A172 (cell line): ENCODE measurements at places on chromosomes 1 and 21. TPM values are rescaled to one million over a fixed set of nuclear protein-coding genes. Genes with fewer than 3 reads are reported as not detected.

DNA sequence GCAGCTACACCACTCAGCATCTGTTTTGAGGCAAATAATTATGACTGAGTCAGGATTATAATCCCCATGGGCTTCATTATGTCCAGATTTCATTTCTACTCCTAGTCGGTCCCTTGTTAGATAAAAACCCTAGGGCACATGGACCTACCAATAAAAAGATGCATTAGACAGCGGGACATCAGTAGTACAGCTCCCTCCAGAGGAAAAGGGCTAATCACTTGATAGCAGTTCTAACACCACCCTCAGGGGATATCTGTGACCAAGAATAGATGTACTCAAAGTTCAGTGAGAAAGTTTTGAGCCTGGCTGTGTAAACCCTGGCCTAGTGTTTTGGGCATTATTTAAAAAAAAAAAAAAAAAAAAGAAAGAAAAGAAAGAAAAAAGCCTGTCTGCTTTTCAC lies 10.0 kb downstream of the GJA8 start:
- DNase-seq, result no peak

DNA sequence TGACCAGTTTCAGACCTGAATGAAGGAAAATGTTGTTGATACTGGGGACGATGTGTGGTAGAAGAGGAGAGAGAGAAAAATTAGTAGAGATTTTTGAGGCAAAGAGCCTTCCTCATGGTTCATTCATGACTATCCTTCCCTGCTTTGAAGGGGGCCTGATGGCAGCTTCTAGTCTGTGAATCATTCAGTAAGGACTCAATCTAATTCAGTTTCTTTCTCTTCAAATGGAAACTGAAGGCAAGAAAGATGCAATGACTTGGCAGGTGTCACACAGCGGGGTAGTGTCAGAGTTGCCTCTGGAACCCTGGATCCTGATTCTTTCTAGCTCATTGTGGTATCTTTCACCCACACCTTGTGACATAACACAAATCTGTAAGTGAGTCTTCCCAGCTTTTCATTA lies 14.9 kb upstream of the CD5L start:
- DNase-seq, result no peak

DNA sequence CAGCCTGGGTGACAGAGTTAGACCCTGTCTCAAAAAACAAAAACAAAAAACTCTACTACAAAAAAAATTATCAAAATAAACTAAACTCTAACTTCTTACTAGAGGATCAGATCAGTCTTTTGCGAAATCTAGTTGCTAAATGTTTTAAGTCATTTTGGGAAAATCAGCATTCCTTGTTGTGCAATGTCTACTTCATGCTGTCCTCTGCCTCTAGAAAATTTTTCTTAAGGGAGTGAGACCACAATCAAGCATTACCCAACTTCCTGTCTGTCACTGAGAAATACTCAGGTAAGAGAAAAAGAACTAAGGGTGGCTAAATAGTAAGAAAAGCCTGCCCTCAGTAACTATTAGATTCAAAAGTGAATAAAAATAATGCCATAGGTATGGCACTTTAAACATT lies 67.2 kb upstream of the FOXD3 start:
- no peak for DNase-seq

- no peak for DNase-seq
Observed at GRCh38 chr1:7503691-7504437, 267.2 kb upstream of the VAMP3 start.

- DNase-seq, result no peak
Observed at GRCh38 chr1:200224315-200224714, 185.5 kb downstream of the ZNF281 start.

GRCh38 chr1:226181996-226182714 lies 4.4 kb downstream of the ACBD3 start:
- peak; percentile 75 for DNase-seq

DNA sequence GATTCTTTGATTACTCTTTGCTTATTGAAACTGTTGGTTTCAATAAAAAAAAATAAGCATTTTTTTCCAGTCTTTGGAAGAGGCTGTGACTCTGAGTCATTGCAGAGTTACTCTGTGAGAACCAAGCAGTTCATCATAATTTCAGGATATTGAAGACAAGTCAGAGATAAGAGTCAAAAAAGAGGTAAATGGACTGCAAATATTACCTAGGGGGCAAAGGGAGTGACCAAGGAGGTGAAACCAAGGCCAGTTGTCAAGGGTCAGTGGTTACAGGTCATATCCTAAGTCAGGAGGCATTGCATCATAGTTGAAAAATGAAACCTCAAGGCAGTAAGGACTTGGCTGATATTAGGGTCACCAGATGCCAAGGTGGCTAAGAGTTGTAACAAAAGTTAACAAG lies 597.1 kb upstream of the USP24 start:
- DNase-seq, result peak; percentile 15

DNA sequence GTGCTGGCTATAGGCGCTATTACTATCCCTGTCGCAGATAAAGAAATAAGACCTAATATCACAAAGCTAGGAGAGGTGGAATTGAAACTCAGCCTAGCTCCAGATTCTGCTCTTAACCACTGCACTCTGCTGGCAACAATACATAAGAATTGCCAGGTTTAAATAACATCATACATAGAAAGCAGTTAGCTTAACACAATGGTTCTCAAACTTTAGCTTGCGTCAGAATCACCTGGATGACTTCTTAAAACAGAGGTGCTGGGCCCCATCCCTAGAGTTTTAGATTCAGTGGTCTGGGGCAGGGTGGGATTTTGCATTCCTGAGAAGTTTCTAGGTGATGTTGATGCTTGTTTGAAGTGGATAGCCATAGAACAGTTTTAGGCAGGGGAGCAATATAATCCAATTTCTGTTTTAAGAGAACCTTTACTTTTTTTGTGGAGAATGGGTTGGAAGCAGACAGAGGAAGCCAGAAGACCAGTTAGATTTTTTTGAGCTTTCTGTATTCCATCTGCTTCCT lies 1.1 kb upstream of the POMGNT1 start:
- DNase-seq, result no peak

GRCh38 chr1:183863852-183864251 lies 58.9 kb downstream of the RGL1 start:
- DNase-seq, result no peak

GRCh38 chr1:246365708-246366107 lies 141.4 kb downstream of the SMYD3 start:
- no peak for DNase-seq

DNA sequence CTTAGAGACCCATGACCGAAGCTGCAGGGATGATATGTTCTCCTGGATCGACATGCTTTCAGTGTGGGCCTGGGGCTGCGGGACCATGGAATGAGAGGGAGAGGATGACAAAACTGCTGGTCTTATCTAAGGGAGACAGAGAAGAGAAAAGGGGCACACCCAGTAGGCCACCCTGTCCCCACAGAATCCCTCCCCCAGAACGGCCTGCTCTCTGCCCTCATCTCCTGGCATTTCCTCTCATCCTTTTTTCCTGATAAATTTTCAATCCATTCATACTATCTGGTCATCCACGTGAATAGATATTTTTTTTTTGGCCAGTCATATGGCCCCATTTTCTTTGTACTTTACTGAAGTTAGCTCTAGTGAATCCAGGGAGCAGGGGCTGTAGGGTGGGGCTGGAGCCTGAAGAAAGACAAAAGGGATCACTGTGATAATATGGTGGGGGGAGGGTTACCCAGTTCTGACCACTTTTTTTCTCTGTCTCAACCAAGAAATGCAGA lies at the start of gene PKLR:
PKLR (minus strand) TSS at position 97 of the 500 bp plus-strand sequence; CDS start at position 54, 43 bp downstream.
- no peak for DNase-seq

DNA sequence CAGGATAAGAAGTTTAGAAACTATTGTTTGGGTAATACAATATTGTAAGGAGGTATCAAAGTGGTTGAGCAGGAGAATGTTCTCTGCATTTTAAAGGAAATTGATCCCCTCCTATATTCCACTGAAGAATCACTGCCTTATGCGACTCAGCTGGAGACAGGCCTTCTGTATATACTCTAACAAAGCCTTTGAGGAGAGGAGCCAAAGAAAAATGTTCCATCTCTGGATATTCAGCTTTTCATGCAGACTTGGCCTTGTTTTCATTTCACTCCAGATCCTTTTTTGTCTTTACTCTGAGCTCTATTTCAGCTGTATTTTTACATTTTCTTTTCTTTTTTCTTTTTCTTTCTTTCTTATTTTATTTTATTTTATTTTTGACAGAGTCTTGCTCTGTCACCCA lies 42.1 kb upstream of the S1PR1 start:
- no peak for DNase-seq

DNA sequence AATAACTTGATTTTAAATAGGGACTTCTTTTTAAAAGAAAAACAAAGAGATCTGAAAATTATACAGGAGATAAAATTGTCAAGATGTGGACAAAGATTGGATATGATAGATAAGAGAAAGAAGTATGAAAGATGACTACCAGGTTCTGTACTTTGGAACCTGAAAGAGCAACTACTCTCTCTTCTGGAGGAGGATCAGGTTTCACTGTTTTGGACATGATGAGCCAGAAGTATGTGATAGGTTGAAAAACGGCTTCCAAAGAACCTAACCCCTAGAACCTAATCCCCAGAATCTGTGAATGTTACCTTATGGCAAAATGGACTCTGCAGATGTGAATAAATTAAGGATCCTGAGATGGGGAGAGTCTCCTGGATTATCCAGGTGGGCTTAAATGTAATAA lies 26.2 kb downstream of the RSBN1 start:
- DNase-seq, result no peak

ARHGEF19 gene
- 0.50 and 1.1 TPM in 2 replicates for total RNA-seq

CLIC4 gene
- 209 and 218 TPM in 2 replicates for total RNA-seq

PPCS gene
- 8.7 and 10.9 TPM in 2 replicates for total RNA-seq

CD247 gene
- total RNA-seq, result 0.26 TPM in 1 of 2 replicates, not detected in the other

VANGL2 gene
- 5.7 and 6.3 TPM in 2 replicates for total RNA-seq

S100A1 gene
- 0.46 and 2.8 TPM in 2 replicates for total RNA-seq

FAM43B gene
- total RNA-seq, result 0.09 and 0.12 TPM in 2 replicates

ATP1A4 gene
- total RNA-seq, result not detected in 2 replicates

CA6 gene
- not detected in 2 replicates for total RNA-seq

TNFRSF1B gene
- total RNA-seq, result not detected in 2 replicates

PTPRC gene
- 2.8 and 3.1 TPM in 2 replicates for total RNA-seq

LORICRIN gene
- not detected in 2 replicates for total RNA-seq

LGR6 gene
- not detected in 2 replicates for total RNA-seq
